ENCODE measurements at places on chromosomes 6 and 20.

GRCh38 chr6:93746892-93747291 lies 327.5 kb upstream of the EPHA7 start:
- DNase-seq, result no peak

DNA sequence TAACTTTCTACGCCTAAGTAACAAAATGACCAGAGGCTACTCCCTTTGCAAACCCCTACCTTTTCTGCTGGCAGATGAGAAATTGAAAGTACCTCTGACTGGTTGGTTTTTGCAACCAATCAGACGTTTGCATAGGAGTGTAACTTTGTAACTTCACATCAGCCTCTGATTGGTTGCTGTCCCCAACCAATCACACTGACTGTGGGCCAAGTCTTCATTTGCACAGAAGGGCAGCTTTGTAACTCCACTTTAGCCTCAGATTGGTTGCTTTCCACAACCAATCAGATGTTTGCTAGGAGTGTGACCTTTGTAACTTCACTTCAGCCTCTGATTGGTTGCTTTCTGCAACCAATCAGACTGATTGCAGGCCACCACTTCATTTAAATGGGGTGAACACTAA lies 89.1 kb downstream of the ME1 start:
- no peak for DNase-seq

- DNase-seq, result no peak
Measured at GRCh38 chr6:117444600-117444999, 18.9 kb upstream of the ROS1 start.

DNA sequence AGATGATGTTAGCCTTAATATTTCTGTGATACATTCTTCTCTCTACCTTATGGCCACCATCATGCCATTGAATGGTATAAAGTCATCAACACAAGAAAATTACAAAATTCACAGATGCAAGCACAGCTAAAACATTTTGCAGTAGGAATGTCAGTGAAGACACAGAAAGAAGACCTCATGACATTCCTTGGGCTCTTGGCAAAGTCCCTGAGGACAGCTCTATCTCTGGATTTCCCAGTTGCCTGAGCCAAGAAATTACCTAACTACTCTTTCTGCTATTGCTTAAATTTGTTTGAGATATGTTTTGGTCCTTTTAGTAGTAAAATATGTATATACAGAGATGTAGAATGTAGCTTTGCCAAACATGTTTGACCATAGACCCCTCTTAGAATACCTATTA lies 201.0 kb upstream of the STXBP5 start:
- DNase-seq, result no peak

DNA sequence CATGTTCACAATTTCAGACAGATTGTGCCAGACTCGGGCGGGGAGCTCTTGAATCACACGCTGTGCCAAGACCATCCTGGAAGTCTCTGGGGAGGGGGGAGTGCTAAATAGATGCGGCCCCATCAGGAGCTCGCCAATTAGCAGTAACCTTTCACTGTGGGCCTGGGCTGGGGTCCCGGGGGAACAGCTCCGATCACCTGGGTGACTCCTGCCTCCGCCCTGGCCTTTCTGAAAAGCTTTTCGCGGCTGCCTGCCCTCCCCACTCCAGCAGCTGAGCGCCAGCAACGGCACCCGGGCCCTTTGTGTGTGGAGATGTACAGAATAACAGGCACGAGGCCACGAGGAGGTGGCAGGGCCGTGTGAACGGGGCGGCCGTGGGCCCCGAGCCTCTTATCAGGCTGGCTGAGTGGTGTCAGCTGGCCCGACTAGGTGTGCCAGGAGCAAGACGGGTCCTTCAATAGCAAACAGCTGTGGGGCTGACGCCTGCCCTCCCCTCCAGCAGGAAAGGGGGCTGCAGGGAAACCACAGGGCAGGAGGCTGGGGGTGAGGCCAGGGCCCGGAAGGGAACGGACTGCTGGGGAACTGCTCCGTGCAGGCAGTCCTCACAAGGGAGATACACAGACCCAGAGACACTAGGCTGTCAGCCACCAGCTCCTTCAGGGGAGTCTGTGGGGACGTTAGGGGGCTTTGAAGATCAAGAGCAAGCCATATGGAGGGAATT lies 56.8 kb downstream of the NOL4L start:
- peak; percentile 45 for DNase-seq

DNA sequence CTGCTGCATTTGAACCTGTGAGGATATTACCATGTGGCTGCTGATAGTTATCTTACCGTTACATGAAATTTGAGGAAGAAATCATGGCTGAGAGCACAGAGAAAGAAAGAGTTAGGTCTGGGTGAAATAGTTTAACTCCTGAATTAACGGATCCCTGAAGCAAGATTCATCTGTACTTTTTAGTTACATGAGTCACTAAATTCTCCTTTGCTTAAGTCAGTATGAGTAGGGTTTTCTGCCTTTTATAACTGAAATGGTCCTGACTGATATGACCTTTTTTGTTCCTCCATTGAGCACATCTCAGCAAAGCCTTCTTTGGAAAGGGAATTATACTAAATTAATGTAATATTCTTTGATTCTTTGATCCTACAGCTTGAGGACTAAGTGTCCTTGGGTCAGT lies 333.3 kb upstream of the ZFP64 start:
- no peak for DNase-seq

DNA sequence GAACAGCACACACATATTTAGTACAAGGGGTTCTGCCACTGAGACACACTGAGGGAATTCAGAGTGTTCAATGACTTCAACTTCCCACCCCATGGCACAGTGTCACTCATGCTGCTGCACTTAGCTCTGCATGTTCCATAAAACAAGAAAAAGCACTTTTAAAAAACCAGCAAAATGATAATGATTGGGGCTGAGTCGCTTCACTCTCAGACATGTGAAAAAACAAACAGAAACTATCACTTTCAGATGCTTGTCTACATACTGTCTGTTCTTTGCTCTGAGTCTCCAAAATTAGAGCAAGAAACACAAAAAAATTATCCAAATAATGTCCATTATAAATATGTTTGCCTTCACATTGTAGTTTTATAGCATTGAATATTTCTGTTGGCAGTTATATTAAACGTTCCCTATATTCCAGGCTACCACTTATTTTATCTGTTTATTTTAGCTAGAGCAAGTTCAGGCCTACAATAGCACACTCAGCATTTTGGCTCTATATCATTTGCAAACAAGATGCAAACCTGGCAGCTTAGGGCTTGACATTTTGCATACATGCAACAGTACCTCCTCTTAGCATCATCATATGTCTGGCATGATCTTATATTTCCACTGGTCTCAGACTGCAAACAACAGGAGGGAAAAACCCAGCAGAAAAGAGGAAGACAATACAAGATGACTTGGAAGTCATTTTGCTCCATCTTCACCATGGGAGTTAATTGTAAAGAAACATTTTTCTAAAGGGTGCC lies 398.8 kb downstream of the HACE1 start:
- no peak for DNase-seq

- no peak for DNase-seq
Measured at GRCh38 chr6:53892707-53893106, 97.9 kb downstream of the LRRC1 start.

GRCh38 chr6:31157513-31158139 lies at the start of gene CCHCR1:
CCHCR1 (minus strand) TSS chr6:31157802; CDS start chr6:31157600, 202 bp downstream.
- no peak for DNase-seq

DNA sequence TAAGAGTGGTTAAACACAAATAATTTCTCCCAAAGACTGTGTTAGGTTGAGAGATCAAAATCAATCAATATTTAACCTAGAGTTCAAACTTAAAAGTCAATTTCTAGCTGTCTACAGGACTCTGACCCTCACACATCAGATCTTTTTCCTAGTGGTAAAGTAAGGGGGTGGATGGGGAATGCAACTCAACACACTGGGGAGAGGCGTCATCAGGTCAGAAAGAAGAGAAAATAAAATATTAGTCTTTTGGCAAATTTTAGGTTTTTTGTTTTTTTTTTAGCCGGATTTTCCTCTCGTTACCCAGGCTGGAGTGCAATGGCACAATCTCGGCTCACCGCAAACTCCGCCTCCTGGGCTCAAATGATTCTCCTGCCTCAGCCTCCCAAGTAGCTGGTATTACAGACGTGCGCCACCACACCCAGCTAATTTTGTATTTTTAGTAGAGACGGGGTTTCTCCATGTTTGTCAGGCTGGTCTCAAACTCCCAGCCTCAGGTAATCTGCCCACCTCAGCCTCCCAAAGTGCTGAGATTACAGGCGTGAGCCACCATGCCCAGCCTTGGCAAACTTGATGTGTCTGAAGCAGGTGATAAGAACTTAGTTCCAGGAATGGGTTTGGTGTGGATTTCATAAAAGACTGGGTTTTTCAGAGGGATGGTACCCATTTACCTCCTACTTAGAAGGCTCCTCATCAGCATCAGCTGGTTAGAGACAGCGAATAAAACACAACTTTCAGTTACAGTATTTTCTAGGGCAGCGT lies 65.9 kb downstream of the MKKS start:
- DNase-seq, result no peak

- no peak for DNase-seq
Measured at GRCh38 chr20:64158346-64159285, 5.6 kb upstream of the MYT1 start.

DNA sequence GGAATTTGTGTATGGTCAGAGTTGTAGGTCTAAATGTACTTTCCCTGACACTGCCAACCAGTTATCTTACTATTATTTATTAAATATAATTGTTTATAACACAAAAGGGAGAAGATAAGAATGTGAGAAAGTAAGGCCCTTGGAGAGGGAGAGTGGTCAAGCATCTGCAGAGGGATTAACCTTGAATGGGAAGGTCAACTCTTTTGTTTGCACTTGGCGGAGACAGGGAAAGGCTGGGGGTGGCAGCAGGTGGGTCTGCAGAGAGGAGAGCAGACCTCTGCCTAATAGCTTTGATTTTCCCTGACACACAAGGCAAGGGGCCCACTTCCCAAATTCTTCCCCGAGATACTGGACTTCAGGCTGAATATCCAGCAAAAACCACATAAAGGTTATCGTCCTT lies 4.2 kb downstream of the LRP11 start:
- DNase-seq, result no peak

DNA sequence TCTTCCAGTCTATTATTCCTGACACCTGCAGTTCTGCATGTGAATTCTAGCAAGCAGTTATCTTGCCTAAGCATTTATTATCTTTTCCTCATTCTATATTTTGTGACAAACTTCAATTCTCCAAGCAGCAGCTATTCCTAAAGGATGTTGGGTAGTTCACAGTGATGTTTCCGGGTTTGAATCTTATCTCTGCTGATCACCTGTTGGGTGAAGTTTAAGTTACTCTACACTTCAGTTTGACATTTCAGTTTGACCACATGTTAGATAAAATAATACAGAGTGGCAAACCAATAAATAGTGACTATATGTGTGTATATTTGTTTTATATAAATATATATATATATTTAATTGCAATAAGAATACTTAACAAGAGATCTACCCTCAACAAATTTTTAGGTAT lies 168.6 kb downstream of the ADGRG6 start:
- DNase-seq, result no peak

DNA sequence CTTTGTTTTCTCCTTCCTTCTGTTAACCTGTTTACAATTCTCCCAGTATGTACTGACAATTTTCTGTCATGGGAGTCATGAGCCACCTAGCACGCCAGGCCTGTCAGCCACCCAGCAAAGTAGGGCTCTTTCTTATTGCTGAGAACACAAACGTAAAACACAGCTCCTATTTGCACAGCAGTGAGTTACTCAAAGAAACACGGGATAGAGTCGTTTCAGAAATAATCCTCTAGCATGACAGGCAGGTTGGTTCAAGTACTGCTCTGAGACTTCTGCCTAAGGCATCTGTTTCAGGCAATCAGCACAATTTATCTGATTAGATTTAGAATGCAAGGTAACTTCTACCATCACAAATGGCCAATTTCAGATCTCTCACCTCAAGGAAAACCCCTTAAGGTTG lies 88.8 kb downstream of the CD24 start:
- DNase-seq, result no peak

GRCh38 chr20:49344975-49345374 lies 67.1 kb upstream of the ZNFX1 start:
- DNase-seq, result no peak

DNA sequence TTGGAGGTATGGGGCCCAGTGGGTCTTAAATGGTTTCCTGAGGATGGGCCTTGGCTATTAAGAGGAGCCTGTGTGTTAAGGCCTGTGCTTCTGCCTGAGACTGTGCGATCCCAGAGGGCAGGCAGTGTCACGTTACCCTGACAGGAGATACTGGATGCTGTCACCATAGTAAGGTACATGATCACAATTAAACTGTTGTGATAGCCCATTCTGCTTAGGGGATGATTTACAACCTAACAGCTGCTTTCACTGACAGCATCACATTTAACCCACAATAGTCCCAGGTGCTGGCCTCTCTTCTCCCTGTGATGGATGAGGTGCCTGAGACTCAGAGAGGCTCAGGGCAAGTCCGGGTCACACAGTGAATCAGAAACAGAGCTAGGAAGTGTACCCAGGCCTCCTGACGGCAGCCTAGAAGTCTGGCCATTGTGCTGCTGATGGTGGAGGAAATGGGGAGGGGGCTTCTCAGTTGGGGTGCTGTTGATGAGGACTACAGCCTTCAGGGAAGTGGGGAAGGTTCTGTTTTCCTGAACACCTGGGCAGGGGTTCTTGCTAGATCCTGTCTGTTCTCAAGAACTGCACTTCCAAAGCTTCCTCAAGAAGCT lies 97.3 kb downstream of the MDGA1 start:
- no peak for DNase-seq

- no peak for DNase-seq
Measured at GRCh38 chr20:36862857-36863668, 12.9 kb upstream of the TLDC2 start.

All from hypothalamus (tissue), 51 donors.